Body of pancreas (tissue), 4 donors: ENCODE measurements at places on chromosomes 1 and 21. TPM values are rescaled to one million over a fixed set of nuclear protein-coding genes. Genes with fewer than 3 reads are reported as not detected.

ANKRD35 gene
- 1.3 TPM for total RNA-seq

DNA sequence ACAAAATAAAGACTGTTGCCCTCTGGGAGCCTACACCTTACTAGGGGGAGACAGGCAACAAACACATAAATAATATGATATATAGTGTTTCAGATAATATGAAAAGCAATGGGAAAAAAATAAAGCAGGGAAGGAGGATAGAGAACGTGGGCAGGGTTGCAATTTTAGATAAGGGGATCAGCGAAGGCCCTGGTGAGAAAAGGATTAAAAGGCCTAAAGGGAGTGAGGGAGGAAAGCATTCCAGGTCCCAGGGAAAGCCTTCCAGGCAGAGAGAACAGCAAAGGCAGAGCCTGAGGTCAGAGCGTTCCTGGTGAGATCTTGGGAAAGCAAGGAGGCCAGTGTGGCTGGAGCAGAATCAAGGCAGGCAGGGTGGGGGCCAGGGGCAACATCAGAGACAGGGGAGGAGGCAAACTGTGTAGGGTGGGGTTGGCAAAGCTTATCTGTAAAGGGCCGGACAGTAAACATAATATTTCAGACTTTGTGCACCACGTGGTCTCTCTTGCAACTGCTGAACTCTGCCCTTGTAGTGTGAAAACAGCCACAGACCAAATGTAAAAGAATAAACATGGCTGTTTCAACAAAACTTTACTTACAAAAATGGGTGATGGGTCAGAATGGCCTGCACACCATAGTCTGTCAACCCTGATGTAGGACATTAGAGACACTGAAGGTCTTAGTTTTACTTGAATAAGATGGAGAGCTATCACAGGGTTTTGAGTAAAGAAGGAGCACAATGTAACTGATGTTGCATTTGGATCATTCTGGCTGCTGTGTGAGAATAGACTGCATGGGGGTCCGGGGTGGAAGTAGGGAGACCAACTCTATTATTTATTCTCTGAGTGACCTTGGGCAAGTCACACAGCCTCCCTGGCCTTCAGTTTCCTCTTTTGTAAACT lies 13.3 kb upstream of the CPT2 start:
- DNase-seq, result peak; percentile 75

GRCh38 chr1:222040121-222040805 lies 298.4 kb upstream of the DUSP10 start:
- DNase-seq, result no peak

ZBTB37 gene
- 6.2 TPM for total RNA-seq

GRCh38 chr1:7574121-7575040 lies 196.7 kb upstream of the VAMP3 start:
- peak; percentile 83 for DNase-seq

LAD1 gene
- 46.1 TPM for total RNA-seq

PTPN7 gene
- total RNA-seq, result 1.6 TPM

DISC1 gene
- 2.3 TPM for total RNA-seq

- no peak for DNase-seq
These were observed 271.9 kb downstream of the HHAT start for GRCh38 chr1:210600421-210601159.

- DNase-seq, result no peak
These were observed 616.8 kb downstream of the RWDD3 start for GRCh38 chr1:95850763-95851162.

TENT5C gene
- total RNA-seq, result 39.7 TPM

DNA sequence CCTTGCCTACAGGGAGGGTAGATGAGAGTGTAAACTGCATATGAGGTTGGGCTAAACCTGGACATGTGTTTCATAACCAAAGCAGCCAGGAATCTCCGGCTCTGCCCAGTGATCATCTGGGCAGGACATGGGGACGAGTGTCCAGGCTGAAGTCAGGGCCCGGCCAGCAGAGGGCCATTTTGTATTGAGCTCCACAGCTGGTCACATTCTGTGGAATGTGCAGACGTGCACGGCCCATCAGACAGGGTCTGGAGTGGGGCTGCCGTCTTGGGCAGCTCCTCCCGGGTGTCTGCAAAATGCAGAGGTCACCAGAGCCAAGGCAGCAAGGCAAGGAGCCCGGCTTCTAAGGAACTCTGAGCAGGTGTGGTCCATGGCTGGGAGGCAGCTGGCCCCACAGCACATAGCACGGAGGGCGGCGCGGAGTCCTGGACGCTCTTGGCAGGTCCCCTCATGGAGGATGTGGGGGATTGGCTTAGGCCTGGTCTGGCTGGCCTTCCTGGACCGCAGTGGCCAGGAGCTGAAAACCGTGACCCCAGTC lies 6.2 kb downstream of the LRRC3 start:
- DNase-seq, result no peak

GRCh38 chr1:234780531-234781162 lies 170.7 kb upstream of the IRF2BP2 start:
- no peak for DNase-seq

GRCh38 chr1:209406595-209406994 lies 176.9 kb upstream of the CAMK1G start:
- DNase-seq, result no peak

DNA sequence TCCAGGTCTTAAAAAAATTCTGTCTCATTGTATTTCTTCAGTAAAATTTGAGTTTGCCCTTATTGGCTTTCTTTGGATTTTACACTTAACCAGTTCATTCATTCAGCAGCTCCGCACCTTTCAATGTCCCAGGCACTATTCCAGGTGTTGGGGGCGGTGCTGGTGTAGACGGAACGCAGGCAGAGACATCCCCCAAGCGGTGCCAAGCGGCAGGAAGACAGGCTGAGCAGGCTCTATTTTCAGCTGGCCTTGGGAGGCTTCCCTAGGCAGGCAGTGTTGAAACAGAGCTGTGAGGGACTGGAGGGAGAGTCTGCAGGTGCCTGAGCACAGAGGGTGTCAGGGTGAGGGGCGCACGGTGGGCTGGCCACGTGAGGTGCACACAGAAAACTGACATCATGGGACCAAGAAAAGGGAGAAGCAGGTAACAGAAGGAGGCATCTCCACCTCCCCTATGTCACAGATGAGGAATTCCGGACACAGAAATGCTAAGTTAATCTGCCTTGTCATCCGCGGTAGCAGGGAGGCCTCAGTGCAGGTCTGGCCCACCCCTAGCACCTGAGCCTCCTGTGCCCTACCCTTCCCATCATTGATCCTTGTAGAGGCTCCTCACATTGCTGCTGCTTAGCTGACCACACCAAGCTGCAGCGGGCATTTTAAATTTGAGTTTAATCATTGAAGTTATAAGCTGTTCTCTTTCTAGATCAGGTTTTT lies 40.8 kb downstream of the SLC37A1 start:
- peak; percentile 13 for DNase-seq

DNA sequence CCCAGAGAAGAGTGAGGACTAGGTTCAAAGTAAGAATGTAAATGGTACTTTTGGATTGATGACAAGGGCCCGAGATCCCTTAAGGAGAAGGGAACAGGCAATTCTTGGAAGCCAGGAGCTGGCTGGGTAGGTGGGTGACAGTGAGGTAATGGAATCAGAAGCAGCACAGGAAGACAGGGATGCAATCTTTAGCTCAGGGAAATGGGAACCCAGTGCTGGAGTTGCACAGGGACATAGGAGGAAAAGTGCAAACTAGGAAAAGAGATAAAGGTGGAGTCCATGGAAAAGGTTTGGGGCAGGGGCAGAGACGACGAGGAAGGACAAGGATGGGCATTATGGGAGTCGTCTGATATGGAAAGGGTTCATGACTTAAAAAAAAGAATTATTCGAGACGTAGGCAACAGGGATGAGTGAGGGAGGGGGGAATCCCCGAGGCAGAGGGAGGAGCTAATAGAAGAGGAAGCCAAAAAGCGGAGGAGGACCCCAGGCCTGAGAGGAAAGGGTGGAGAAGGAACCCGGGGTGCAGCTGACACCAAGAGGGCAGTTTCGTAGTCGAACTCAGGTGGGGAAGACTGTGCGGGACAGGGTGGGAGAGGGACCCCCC lies 495 bp downstream of the PI4KB start:
- peak; percentile 34 for DNase-seq

TIE1 gene
- 12.2 TPM for total RNA-seq

NGF gene
- total RNA-seq, result 3.6 TPM

GRCh38 chr1:200353232-200353631 lies 56.6 kb downstream of the ZNF281 start:
- DNase-seq, result no peak

- DNase-seq, result no peak
These were observed 7.5 kb upstream of the CTPS1 start for GRCh38 chr1:40971966-40972365.

CFHR3 gene
- not detected for total RNA-seq
